ENCODE measurements at places on chromosomes 1 and 21.

- DNase-seq = no peak
Measured at GRCh38 chr1:204974327-204974726, 68.7 kb upstream of the CNTN2 start.

DNA sequence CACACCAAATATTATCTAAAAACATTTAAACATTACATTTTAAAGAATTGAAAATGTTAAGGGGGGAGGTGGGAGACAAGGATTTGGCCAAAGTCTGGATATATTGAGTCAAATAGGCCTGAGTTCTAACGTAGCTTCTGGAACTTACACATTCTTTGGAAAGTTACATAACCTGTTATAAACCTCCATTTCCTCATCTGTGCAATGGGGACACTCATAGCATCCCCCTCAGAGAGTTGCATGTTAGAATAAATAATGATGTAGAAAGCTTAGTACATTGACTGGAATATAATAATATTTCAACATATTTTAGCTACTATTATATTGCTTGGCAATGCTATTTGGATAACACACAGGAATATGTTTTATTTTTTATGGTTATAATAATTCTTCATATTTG lies 117.7 kb downstream of the ATG4C start:
- no peak for DNase-seq

- no peak for DNase-seq
Measured at GRCh38 chr1:61993331-61993961, 201.2 kb upstream of the L1TD1 start.

DNA sequence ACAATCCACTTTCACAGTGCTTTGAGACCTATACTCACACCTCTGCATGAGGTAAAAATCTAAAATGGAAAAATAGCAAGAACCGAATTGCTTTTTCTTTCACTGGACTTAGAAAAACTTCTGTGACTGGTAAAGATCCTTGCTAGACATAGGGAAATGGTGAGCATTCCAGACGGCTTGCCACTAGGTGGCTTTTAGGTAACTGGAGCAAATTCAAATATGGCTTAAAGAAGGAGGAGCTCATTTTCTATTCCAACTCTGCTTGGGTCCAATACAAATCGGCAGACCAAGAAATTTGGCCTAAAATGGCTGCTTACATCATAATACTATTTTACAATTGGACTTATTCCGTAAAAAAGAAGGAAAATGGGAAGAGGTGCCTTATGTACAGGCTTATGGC lies 977.9 kb downstream of the ADGRL2 start:
- no peak for DNase-seq

- DNase-seq = no peak
Measured at GRCh38 chr1:200755456-200755855, 16.8 kb downstream of the CAMSAP2 start.

DNA sequence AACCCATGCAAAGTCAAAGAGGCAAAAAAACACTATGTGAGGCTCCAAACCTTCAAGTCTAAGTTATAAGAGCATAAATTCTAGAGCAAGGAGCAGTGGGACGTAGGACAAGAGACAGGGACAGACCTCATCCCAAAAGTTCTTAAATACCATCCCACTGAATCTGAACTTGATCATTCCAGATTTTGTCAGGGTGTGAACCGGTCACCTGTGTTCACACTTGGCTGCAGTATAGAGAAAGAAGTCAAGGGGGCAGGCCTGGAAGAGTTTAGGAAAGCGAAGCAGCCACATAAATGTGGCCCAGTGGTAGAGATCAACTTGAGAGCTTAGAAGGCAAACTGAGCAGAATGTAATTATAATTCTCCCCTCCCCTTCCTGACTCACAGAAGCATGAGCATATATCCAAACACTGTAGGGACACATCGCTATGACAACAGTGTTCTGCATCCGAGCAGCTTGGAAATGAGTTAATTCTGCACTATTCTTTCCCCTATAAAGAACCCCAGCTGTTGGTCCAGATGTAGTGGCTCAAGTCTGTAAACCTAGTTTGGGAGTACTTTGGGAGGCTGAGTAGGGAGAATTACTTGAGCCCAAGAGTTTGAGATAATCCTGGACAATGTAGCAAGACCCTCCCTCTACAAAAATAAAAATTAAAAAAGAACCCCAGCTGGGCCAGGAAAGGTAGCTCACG lies 2.7 kb downstream of the AKR7A2 start:
- DNase-seq = no peak

DNA sequence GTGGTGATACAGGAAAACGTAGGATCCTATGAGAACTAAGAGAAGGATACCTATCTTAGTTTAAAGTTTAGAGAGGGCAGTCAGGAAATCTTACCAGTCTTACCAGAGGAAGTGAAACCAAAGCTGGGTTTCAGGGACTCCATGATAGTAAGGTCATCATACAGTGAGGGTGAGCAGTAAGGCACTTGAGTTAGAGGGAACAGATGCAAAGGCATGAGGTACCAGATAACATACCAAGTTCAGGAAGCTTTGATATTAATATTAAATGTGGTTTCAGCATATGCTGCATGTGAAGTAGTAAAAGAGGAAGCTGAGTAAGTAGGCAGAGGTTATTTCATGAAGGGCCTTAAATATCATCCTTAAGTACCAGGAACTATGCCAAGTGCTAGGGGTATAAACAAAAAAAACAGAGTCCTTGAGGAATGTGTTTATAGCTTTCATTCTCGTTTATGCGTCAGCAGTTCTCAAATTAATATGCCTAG lies 16.9 kb downstream of the ATG4C start:
- DNase-seq = peak; percentile 7

DNA sequence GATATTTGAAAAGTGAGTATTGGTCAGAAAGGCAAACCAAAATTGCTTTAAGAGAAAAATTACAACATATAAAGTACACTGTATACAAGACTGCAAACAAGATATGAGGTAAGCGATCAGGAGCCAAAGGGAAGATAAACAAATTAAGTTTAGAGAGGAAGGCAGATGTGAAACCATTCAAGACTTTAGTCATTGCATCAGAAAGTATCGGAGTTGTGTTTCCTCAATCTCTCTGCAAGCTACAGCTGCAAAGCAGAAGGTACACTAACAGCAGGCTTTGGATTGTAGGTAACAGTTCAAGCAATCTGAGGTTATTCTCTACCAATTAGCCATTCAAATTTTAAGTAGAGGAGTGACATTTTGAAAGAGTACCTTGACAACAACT lies 21.3 kb upstream of the TLCD4 start:
- no peak for DNase-seq

DNA sequence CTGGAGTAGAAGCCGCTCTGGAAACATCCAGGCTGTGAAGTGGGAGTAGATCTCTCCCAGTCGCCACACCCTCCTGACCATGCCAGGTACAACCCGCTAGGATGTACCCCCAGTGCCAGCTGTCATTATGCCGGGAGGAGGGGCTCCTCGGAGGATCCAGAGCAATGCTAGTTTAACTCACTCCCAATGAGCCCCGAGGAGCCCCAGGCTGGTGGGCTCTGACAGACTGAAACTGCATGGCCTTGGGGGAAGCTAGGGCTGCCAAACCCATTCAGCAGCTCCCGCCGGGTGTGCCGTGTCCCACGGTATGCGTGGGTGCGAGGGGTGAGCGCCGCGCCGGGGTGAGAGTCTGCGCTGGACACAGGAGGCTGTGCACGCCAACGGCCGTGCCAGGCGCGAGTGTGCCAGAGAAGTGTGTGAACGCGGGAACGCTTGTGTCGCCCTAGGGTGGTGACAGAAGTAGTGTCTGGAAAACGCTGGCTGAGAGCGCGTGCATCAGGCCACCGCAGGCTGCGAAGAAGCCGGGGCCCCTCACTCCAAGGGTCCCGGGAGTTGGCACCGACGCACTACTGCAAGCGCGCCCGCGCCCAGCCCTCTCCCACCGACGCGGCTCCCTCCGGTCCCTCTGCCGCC lies 177.1 kb upstream of the EDN2 start:
- DNase-seq = no peak

GRCh38 chr1:102045752-102046151 lies 49.0 kb upstream of the OLFM3 start:
- no peak for DNase-seq

GRCh38 chr21:44054710-44055109 lies 42.6 kb downstream of the TRAPPC10 start:
- DNase-seq = no peak

GRCh38 chr1:163315773-163316374 lies 5.9 kb upstream of the NUF2 start:
- peak; percentile 50 for DNase-seq

DNA sequence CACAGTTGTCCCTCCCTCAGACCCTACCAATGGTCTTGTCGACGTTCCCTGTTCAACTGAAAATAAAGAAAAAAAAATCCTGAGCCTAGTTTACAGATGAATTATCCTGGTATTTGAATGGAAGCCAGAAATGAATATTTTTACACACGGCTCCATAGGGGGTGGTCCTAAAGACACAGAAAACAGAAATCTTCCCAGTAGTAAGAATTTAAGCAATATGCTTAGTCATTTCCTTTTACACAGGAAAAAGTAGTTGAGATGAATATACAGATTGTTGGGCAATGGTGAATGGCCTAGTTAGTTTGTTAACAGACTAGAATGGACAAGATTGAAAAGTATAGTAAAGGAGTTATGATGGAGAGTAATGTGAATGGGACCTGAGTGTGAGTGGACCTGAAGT lies 67.4 kb downstream of the RGS18 start:
- no peak for DNase-seq

- no peak for DNase-seq
Measured at GRCh38 chr1:25712299-25712970, 87.6 kb upstream of the SELENON start.

- no peak for DNase-seq
Measured at GRCh38 chr1:203771901-203772301, 6.9 kb downstream of the LAX1 start.

DNA sequence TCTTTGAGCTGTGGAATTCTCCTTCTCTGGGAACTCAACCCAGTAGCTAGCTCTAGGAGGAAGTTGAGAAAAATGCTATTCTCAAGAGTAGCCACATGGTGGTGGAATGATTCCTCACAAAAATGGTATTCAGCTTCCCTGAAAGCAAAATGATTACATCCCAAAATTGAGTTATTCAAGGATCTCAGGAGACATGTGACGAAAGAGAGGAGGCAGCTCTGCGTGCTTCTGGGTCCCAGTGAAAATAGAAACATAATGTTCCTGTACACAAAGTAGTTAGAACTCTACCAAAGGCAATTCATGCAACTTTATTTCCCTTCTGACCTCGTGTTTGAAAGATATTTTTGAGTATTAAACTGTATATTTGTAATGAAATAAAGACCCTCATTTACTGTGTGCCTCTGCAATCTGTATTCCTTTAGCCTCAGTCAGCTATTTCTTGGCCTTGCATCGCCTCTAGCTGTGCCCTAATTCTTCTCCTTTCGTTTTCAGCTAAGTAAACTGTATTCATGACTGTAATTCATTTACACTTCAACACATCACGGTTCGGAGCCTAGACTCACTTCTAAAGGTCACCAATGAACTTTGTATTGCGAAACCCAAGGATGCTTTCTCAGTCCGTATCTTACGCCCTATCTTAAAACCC lies 167.3 kb downstream of the FASLG start:
- DNase-seq = no peak

- DNase-seq = no peak
Measured at GRCh38 chr1:44553127-44553758, 121.0 kb downstream of the TMEM53 start.

DNA sequence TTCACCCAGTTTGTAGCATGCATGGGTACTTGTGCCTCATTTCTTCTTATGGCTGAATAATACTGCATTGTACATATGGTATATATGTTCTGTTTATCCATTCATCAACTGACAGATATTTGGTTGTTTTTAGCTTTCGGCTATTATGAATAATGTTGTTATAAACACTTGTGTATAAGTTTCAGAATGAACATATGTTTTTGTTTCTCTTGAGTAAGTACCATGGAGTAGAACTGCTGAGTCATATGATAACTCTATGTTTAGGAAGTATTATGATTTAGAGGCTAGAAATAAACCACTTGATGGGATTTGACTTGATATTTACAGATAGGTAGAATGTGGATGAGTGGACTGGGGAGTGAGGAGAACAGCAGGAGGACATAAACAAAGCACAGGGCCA lies 48.6 kb downstream of the WNT2B start:
- DNase-seq = no peak

DNA sequence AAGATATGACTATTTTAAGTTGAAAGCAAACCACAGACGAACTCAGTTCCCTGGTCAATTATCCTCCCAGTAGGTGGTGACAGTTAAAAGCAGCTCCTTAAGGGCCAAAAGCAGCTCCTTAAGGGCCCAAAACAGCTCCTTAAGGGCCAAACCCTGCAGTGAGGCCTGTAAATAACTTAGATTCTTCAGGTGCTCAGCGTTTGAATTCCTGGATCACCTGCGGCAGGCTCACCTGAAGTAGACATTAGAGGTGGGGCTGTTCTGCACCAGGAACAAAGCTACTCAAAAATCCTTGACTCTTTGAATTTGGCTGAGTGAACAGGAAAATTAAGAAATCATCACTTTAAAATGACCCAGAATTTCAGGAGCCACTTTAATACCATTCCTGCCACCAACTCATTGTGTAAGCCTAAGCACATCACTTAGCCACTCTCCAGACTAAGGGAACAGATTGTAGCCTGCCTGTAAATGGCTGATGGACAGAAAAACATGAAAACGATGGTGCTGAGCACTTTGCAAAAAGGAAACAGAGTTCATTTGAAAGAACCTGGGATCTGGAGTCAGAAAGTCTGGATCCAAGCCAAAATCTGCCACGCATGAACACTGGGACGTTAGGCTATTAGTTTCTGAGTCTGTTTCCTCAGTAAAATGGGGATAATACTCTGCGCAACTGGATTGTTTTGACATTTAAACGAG lies 126.9 kb downstream of the LRIG2 start:
- no peak for DNase-seq

GRCh38 chr1:30933874-30934252 lies 25.3 kb upstream of the SDC3 start:
- no peak for DNase-seq

DNA sequence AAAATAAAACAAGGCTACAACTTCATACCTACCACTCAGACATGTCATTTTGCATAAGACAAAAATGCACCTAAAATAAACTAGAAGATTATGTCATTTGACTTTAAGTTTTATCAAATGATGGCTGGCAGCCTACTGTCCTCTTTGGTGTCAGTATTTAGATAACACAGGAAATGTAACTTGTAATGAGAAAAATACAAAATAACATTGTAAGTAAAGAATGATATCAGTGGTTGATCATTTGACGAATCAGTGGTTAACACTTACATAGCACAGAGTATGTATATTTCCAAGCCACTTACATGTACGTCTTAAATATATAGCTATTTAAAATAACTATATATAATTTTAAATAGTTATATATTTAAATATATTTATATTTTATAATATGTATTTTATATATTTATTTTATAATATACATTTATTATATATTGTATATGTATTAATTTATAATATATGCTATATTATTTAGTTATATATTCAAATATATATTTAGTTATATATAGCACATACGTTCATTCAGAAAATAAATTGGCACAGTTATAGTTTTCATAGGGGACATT lies 44.1 kb downstream of the ZNF678 start:
- no peak for DNase-seq

DNA sequence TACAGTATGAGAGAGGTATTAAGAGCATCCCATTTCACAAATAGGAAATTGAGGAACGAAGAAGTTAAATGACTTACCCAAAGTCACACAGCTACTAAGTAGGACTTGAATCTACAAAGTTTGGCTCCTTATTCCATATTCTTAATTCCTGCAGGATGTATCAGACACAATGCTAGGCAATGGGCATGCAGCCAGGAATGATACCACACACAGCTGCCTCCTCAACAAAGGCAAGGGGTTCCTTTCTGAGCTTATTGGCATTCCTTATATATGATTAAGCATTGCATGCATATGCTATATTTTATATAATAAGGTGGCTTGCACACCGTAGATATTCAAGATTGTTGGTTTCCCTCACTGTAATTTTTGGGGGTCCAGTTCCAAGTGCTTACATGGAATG lies 34.2 kb upstream of the JUN start:
- DNase-seq = no peak

Data from thymus (tissue), 14 donors.